Fibroblast of the aortic adventitia (primary cell): ENCODE measurements at places on chromosomes 11 and 22. TPM values are rescaled to one million over a fixed set of nuclear protein-coding genes. Genes with fewer than 3 reads are reported as not detected.

Gene MYEOV
- total RNA-seq: 7.0 TPM in 1 of 2 replicates, not detected in the other

GRCh38 chr22:27463121-27463660, 338.4 kb downstream of the MN1 start:
- DNase-seq: no peak

DNA sequence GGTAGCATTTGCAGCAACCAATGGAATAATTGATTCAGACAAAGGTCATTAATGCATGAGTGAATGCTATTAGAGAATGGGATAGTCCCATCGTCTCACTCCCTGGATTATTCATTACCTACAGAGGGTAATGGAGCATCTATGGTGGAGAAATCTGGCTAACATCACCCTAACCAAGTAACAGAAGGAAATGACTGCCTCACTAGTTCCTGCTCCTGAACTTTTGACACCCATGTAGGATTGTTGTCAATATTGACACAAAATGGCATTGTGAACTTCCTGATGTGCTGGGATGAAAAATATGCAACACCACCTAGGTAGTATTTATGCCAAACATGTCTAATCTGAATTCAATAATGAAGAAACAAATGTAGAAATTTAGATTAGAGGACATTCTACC, 44.0 kb upstream of the KIRREL3 start:
- DNase-seq: no peak

GRCh38 chr11:67262731-67263675, 3.3 kb upstream of the GRK2 start:
- peak; percentile 87 for DNase-seq

- peak; percentile 89 for DNase-seq
These were observed 95.5 kb upstream of the PARVA start for GRCh38 chr11:12281571-12282478.
